ENCODE measurements at places on chromosomes 6 and 20. TPM values are rescaled to one million over a fixed set of nuclear protein-coding genes. Genes with fewer than 3 reads are reported as not detected.

MEP1A gene
- not detected for total RNA-seq

DNA sequence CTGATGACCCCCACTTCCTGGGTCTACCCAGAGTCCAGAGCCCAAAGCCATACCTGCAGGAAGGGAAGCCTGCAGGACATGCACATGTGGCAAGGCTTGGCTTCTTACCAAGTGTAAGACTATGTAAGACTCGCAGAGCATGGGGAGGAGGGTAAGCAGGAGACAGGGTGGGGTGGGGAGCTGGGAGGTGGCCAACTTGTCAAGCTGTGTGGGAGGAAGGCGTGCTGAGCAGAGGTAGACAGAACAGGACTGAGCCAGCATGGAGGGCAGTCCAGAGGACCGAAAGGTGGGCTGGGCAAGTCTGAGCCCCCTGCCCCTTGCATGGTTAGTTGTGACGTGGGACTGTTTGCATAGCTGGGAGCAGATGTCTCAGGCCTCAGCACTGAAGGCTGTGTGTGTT lies 53.4 kb upstream of the RNF24 start:
- no peak for DNase-seq

GRCh38 chr6:111745186-111745585 lies 128.1 kb downstream of the FYN start:
- DNase-seq, result no peak

BPIFB2 gene
- total RNA-seq, result not detected

UNC5CL gene
- 4.0 TPM for total RNA-seq

C6orf132 gene
- total RNA-seq, result 0.65 TPM

ZC3H12D gene
- 170 TPM for total RNA-seq

- DNase-seq, result no peak
Observed at GRCh38 chr6:155004017-155004416, 8.9 kb downstream of the TIAM2 start.
